Activated CD8-positive, alpha-beta memory T cell treated with anti-CD3 and anti-CD28 coated beads for 36 hours (primary cell): ENCODE measurements at places on chromosomes 1 and 21. TPM values are rescaled to one million over a fixed set of nuclear protein-coding genes. Genes with fewer than 3 reads are reported as not detected.

The AIRE gene
- not detected for total RNA-seq

The CD53 gene
- 205 TPM for total RNA-seq

The SLC35F3 gene
- total RNA-seq, result 9.0 TPM

The DPH5 gene
- 66.9 TPM for total RNA-seq

The DHRS3 gene
- 136 TPM for total RNA-seq

The MAP10 gene
- total RNA-seq, result 1.8 TPM

The ADAMTS4 gene
- total RNA-seq, result 0.69 TPM

The ETNK2 gene
- 1.1 TPM for total RNA-seq

The ABCA4 gene
- not detected for total RNA-seq

The AIM2 gene
- 64.9 TPM for total RNA-seq

The TTC39A gene
- total RNA-seq, result not detected

The LHX8 gene
- not detected for total RNA-seq

The CD1B gene
- not detected for total RNA-seq

The HAPLN2 gene
- total RNA-seq, result not detected
